ENCODE measurements at places on chromosomes 5 and 9. TPM values are rescaled to one million over a fixed set of nuclear protein-coding genes. Genes with fewer than 3 reads are reported as not detected.

DNA sequence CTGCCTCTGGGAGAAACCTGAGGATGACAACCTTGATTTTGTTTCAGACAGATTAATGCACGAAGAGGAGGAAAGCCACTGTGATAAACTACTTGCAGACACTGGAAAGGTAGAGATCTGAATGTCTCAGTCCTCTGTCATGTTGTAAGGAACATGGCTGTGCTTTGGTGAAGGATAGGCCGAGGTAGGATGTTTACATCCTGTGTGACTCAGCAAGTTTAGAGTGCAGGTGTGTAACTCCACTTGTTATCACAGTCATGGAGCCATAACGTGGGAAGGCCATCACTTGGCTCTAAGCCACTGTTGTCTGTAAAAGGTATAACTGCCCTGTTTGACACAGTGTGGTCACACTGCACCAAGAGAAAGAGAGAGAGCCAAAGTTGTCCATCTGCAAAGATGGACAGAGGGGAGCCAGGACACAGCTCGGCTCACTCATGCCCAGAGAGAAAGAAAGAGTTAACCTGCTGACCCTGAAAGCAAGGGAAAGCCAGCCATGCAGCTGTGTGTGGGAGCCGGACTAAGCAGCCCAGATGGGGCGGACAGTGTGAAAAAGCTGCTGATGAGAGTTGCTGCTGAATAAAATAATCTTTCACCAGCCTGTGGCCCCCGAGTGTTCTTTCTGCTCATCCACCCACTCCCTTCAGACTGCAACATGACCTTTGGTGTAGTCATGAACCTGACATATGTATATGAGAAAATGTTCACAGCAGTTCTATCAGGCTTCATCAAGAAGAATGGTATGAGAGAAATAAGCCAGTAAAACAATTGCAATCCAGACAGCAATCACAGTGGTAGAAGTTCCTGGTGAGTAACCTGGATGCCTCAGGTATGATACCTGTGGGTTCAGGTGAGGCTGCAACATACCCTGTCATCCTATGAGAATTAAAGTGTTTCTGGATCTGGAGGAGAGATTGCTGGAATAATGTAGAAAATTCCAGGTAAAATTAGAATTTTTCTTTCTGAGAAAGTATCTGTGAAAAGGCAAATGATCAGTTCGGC, 115.9 kb downstream of the TARS1 start:
- DNase-seq: peak; percentile 30

- peak; percentile 87 for DNase-seq
Measured at GRCh38 chr9:7799234-7799943, at the start of gene DMAC1. TSS of gene DMAC1 (minus strand) at chr9:7799778. CDS start at chr9:7799734, 44 bp downstream.

FAT2 gene
- 34.2 TPM for total RNA-seq

DNA sequence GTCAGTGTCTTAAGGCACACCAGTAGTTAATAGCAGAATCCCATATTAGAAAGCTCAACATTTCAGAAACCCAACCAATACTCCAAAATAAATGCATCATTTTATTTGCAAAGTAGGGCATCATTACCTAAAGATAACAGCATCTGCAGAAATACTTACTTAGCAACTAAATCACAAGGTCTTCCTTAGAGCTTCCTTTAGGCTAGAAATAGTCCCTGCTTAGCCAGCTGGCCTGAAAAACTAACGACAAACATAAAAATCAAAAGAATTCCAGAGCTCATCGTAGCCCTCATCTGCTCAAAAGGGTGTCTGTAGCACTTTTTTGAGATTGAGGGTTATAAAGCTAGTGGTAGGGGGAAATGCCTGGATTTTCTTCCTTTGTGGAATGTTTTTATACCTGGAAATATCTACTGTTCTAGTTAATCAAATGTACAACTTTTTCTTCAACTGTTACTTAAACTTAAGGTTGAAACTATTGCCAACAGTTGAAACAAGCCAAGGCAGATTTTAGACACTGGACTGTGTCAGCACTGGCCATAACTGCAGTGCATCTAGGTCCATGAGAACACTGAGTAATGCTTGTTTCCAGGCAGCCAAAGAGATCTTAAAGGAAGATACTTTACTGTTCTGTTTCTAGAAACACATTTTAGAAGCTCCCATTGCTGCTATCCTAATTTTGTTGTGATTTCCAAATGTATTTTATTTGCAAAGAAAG, 129.4 kb upstream of the RASA1 start:
- no peak for DNase-seq

DNA sequence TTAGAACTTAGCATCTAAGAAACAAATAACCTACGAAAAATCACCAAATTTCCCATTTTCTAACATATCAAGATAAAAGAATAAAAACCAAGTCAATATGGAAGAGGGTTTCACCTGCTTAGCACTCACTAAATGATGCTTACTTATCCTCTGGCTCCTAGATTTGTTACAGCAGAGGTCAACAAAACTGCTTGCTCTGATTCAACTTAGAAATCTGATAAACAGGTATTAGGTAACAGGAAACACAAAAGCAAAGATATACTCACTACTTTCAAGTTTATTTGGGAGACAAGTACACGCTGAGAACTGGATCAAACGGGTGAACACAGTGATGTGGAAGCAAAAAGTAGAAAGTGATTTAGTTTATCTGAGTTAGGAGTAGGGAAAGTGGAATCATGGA, 235.7 kb upstream of the TARS1 start:
- peak; percentile 49 for DNase-seq

NXNL2 gene
- 0.26 TPM for total RNA-seq

DNA sequence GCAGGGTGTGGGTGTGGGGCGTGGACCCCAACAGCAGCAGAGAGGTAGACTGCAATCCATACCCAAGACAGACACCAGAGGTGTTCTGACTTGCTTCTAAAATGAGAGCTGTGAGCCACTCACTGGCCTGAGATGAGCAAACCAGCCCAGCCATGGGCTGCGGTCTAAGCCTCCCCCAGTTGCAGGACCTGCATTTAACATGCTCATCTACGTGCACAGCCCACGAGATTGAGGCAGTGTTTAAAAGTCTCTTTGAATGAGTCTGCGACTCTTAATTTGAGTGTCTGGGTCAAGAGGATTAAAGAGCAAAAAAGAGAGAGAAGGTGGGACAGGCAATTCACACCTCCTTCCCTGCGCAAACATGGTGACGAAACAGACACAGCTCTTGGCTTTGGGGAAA, 5.9 kb downstream of the SURF4 start:
- DNase-seq: no peak

- no peak for DNase-seq
Measured at GRCh38 chr9:134593286-134594077, 48.1 kb upstream of the COL5A1 start.

- DNase-seq: peak; percentile 68
Measured at GRCh38 chr5:131303537-131303936, 39.7 kb downstream of the CDC42SE2 start.

- no peak for DNase-seq
Measured at GRCh38 chr5:67978171-67978570, 237.4 kb upstream of the PIK3R1 start.

GRCh38 chr5:136285096-136285855, 80.1 kb downstream of the TRPC7 start:
- no peak for DNase-seq

DNA sequence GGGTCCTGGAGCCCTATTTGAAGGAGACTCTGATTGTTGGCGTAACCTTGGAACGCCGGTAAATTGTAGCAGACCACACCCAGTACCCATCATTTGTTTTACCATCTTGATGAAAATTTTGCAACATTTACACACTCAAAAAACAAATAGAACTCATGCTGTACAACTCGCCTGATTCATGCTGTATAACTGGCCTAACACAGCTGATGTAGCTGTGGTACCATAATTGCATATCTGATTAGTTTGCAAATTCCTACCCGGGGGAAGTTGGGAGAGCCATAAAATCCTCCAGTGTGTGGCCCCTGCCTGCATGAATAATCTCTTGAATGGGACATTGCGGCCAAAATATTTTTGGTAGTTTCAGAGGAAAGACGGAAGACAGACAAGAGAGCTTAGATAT, 9.7 kb downstream of the NIPAL4 start:
- DNase-seq: no peak

DNA sequence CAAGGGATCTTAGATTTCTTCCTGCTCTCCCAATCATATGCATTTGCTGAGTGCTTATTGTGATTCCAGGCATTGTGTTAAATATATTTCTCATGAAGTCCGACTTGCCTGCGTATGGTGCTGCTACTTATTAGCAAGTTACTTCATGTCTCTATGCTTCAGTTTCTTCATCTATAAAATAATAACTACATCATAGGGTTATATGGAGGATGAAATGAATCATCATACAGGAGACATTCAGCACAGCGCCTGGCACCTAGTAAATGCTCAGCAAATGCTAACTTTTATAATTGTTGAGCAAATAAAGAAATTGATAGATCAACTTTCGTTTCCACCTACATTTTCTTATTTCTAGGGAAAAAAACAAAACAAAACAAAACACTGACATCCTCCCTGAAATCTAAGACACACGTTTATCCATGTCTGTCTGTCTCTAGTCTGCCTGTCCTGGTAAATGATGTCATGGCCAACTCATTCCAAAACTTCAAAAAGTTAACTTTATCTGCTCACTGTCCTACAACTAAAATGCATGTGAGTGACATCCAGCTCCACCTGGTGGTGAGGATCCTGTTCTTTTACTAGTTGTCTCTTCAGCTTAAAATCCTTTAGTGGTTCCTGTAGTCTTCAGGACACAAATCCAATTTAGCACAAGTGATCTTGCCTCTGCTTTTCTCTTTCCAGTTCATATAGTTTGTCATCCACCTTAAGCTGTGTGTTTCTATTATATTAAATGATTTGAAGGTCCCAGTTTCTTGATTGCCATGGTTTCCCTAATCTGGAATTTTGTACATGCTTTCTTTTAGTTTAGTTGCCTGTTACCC, 27.7 kb downstream of the PPP3R2 start:
- peak; percentile 55 for DNase-seq

LCN1 gene
- not detected for total RNA-seq

- no peak for DNase-seq
Measured at GRCh38 chr9:98107926-98108325, 11.1 kb downstream of the TRIM14 start.

RASGEF1C gene
- total RNA-seq: under 0.01 TPM

LRRC14B gene
- not detected for total RNA-seq

GRCh38 chr5:159764283-159765134, 151.8 kb upstream of the ADRA1B start:
- DNase-seq: no peak

EGFL7 gene
- total RNA-seq: 11.8 TPM

- no peak for DNase-seq
Measured at GRCh38 chr9:91341258-91341746, 20.4 kb downstream of the AUH start.

DNA sequence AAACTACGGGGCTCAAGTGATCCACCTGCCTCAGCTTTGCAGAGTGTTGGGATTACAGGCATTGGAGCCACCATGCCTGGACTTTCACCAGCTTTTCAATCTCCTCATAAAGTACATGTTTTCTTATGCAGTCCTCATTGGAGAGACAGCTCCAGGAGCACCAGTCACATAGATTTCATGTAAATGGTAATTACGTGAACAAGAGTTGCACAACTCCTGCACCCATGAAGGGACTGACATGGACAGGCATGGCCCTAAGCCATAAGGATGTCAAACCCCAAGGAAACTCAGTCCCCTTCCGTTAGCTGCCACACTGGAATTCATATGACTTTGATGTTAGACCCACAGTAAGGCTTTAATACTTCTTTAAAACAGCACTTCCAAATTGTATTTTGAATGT, 7.6 kb upstream of the ADGRV1 start:
- no peak for DNase-seq

GRCh38 chr9:136249877-136250559, 4.4 kb upstream of the QSOX2 start:
- no peak for DNase-seq

DNA sequence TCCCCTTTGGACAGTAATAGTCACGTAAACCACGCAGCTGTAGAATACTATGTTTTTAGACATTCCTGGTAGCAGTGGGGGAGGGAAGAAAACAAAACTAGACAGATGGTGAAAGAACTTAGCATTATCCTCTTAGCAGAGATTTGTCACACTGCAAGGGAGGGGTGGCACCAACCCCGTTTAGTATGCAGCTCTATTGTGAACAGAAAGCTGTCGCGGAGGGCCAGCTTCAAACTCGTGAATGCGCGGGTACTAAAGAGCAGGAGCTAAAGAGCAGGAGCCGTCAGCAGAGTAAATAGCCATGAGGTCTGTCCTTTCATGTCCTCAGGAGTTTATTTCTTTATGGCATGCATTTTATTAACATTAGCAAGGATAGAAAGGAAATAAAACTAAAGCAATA, 141.9 kb upstream of the SLC12A2 start:
- DNase-seq: no peak

CFAP157 gene
- total RNA-seq: not detected

- no peak for DNase-seq
Measured at GRCh38 chr9:38335686-38336085, 56.8 kb upstream of the ALDH1B1 start.

- no peak for DNase-seq
Measured at GRCh38 chr5:138339464-138339863, 1.4 kb downstream of the FAM53C start.

MSMP gene
- total RNA-seq: not detected

F2RL1 gene
- 25.5 TPM for total RNA-seq

GRCh38 chr5:131999441-132000240, 11.8 kb downstream of the ACSL6 start:
- no peak for DNase-seq

GRCh38 chr9:35814106-35814840, 569 bp downstream of the HINT2 start:
- DNase-seq: peak; percentile 34

- DNase-seq: no peak
Measured at GRCh38 chr9:11686733-11687132, 1006.5 kb upstream of the TYRP1 start.

- DNase-seq: no peak
Measured at GRCh38 chr9:107214915-107215314, 68.2 kb upstream of the RAD23B start.

DNA sequence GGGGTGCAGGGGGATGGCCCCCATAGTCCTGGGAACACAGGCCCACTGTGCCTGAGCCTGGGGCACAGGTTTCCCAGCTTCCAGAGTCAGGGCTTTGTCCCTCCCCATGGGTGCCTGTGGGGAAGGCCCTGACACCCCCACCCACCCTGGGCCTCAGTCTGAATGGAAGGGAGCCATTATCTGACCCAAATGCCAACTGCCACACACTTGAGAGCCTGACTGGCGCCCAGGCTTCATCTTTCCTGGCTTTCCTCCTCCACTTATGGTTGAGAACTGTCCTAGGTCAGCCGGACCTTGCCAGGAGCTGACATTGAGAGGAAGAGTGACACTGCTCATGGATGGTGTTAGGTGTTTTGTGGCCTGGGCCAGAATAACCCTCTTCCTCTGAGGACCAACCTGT, 24.0 kb downstream of the SH3PXD2B start:
- no peak for DNase-seq

DNA sequence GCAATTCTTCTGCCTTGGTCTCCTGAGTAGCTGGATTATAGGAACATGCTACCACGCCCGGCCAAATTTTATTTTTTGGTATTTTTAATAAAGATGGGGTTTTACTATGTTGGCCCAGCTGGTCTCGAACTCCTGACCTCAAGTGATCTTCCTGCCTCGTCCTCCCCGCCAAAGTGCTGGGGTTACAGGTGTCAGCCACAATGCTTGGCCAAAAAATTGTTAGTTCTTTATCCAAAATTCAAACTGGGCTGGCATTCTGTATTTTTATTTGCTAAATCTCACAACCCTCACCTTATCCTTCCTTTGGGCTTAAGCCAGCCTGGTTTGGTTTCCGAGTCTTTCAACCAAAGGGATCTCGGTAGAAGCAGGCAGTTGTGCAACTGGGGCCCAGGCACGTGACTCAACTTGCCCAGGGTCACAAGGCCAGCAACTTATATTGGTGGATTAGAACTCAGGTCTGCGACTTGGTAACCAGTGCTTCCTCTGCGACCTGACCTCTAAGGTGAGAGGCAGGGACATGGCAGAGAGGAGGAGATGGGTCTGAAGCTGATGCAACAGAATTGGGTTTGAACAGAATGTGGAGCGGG, 26.5 kb upstream of the BOD1 start:
- no peak for DNase-seq

GRCh38 chr9:97543561-97543960, 42.1 kb downstream of the TMOD1 start:
- peak; percentile 62 for DNase-seq

Measured in bronchial epithelial cell (primary cell).